ENCODE measurements at places on chromosomes 4 and X.
A peak's percentile ranks its signal among the peaks of the same experiment; 100 is the strongest.

DNA sequence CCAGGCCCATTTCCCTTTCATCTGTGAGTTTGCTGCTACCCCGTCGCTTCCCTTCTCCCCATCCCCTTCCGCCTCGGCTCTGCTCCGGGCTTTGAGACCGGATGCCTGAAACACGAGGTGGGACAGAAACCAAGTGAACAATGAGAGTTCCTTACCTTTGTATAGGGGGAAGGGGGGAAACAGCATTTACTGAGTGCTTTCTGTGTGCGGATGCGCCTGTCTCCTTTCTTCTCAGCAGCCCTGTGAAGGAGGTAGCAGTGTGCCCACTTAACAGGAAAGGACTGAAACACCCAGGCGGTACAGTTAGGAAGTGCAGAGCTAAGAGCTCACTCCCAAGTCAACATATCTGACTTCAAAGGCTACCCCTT is 43.2 kb upstream of the TMSB15B start:
- no peak for DNase-seq

GRCh38 chr4:161815841-161816240 is 348.0 kb downstream of the FSTL5 start:
- no peak for DNase-seq

- DNase-seq: peak; percentile 1
Observed at GRCh38 chrX:14697451-14697850, 168.1 kb downstream of the GLRA2 start.

GRCh38 chr4:17120761-17121160 is 222.3 kb upstream of the LDB2 start:
- DNase-seq: no peak

GRCh38 chrX:39144323-39144722 is 343.1 kb downstream of the MID1IP1 start:
- no peak for DNase-seq

- DNase-seq: no peak
Observed at GRCh38 chr4:16197876-16198665, 28.2 kb downstream of the TAPT1 start.

DNA sequence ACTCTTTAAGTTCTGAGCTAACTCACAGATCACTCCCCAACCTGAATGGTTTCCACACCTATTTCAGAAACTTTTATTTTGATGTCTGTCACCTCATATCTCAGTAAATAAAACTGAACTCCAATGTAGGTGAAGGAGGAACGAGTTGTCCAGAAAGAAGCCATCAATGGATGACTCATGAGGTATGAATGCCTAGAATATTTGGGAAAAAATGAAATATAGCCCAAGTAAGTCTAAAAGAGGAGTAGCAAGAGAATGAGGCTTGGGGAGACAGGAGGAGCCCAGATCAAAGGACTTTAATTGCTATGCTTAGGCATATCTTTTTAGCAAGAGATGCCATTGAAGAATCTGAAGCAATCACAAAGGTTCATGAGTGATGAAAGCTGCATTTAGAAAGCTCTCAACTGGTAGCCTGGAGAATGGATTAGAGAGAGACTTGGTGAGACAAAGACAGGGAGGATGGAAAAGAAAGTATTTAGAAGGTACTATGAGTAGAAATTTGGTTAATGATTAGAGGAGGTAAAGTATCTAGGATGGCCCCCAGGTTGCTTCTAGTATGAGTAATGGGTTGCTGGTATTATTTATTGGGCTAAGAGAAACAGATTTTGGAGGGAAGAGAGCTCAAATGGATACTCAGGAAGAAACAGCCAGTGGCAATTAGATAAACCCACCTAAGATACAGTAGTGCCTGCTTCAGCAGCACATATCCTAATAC is 39.4 kb downstream of the NOCT start:
- no peak for DNase-seq

DNA sequence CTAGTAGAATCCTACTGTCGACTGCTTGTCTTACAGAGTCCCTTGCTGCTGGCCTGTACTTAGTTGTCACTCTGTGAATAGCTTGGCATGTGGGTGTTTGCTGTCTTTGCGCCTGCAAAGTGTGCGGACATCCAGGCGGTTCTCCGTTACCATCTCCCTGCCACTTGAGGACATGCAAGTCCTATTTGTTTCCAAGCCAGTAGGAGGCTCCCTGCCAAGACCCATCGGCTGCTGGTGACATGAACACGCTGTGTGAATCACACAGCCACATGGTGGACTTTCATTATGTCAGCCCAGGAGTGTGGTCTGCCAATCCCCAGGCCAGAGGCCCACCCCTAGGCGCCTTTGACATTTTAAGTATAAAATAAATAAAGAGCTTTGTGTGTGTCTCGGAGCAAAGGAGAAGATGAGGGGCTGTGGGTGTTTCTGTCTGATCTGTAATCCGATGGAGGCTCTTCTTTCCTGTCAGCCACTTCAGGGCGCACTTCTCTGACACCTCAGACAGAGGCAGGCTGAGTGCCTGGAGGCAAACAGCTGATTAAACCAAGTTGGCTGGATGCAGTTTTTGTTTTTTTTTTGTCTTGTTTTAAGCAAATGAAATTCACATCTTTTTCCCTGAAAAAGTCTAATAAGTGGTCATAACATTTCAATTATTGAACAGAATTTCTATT is 51.5 kb downstream of the ALPK1 start:
- DNase-seq: no peak

DNA sequence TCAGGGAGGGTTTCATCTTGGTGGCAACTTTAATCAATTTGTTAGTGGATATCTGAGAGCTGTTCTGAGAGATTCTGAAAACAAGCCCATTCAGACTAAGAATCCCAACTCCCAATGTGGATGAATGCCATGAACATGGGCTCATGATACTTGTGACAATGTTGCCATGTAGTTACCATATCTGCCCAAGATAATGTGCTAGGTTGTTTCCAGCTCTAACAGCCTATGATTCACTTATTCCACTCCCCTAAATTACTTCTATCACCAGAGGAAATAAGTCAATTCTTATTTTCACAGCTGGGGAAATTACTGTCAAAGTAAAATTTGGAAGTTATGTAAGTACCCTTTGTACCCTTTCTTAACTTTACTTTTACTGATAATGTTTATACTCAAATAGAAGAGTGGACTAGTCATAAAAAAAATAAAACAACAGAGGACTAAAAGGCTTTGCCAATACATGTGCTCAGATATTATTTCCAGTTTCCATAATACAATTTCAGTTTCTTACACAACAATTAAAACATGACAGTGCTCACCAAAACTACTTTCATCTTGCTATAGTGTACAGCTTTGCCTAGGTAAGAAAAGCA is 1101.7 kb upstream of the INTU start:
- DNase-seq: no peak

DNA sequence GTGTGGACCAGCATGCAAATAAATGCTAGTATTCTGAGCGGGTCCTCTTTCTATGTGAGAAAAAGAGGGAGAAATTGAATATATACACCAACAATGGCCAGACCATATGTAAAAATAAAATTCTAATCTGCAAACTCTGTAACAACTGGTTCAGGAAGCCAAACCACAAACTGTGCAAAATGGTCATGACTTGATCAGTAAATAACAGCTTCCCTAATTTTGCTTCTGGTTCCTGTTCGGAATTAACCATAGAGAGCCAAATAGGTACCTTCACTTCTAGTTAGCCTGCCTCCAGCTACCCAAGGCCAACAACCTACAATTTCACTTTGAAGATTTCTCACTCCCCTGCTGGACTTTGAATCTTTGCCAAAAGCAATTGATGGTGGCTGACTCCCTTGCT is 1313.2 kb downstream of the ADGRL3 start:
- no peak for DNase-seq

DNA sequence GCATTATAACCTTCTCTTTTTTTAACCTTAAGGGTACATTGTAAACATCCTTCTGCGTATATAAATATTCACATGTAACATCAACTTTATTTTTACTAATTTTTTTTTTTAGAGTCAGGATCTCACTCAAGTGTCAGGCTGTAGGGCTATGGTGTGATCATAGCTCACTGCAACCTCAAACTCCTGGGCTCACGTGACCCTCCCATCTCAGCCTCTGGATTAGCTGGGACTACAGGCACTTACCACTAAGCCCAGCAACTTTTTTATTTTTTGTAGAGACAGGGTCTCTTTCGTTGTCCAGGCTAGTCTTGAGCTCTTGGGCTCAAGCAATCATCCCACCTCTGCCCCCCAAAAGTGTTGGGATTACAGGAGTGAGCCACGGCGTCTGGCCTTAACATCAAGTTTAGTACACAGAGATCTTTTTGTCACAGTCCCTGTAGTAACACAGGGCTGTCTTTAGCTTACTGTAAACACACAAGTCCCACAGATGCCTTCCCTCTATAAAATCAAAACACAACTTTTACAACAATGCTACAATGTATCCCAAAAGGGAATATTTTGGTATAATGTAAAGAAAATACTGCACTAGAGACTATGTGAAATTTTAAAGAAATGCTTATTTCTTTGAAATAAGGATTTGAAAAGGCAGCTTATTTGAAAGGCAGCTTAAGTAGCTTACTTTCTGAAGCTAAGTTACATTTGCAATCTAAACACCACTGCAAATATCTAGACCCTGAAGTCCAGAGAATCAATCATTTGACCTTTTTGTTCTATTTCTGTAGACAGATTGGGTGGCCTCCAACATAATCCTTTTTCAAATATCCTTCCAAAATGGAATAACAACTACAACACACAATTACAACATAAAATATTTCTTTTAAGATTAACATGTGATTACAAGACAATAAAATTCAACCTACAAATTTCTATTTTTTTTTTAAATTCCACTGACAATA is 116.0 kb downstream of the APBB2 start:
- no peak for DNase-seq

GRCh38 chrX:128816919-128817318 is 706.4 kb downstream of the SMARCA1 start:
- no peak for DNase-seq

GRCh38 chr4:98659106-98659592 is 738 bp upstream of the TSPAN5 start:
- no peak for DNase-seq

GRCh38 chrX:74535086-74535407 is 79.4 kb downstream of the RLIM start:
- no peak for DNase-seq

- DNase-seq: no peak
Observed at GRCh38 chrX:13565511-13565910, 3.9 kb upstream of the EGFL6 start.

- DNase-seq: no peak
Observed at GRCh38 chrX:11050013-11050412, 61.1 kb upstream of the HCCS start.

GRCh38 chrX:68584221-68584620 is 63.2 kb upstream of the STARD8 start:
- no peak for DNase-seq

- no peak for DNase-seq
Observed at GRCh38 chrX:145821291-145821897, 3.8 kb downstream of the SLITRK2 start.

- no peak for DNase-seq
Observed at GRCh38 chr4:169818063-169818679, 60.4 kb upstream of the HPF1 start.

GRCh38 chrX:91435395-91435794 is 756 bp downstream of the PABPC5 start:
- DNase-seq: no peak

DNA sequence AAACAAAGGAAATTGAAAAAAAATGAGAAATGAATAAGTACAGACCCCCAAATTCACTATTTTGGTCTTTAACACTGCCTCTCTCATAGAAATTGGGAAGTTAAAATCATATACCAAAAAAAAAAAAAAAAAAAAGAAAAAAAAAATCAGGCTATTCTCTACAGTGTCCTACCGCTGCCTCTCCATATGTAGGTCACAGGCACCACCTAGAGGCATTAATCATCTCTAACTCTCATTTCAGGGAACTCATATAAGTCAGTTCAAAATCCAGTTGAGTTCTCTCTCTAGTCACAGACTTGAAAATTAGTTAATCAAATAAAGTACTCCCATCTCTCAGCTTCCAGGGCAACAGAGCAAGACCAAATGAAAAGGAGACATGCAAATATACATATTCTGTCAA is 47.9 kb downstream of the COX18 start:
- DNase-seq: no peak

DNA sequence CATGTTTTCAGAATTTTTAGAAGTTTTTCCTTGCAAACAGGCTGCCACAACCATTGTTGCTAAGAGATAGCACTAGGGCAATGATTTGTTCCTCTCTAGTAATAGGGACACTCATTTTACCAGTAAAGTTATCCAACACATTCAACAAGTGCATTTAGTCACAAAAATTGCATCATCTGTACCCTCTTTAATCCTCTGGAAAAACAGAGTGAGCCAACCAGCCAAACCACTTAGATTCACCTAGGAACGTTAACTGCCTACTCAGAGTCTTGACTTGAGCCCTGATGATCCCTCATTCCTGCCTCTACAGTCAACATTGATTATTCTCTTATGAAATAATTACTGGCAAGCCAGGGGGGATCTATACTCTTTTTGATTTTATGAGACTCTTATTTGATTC is 17.0 kb upstream of the ADGRA3 start:
- DNase-seq: no peak

- DNase-seq: peak; percentile 50
Observed at GRCh38 chr4:36651253-36651652, 369.8 kb downstream of the DTHD1 start.

GRCh38 chr4:39146211-39146610 is 36.1 kb upstream of the WDR19 start:
- no peak for DNase-seq

DNA sequence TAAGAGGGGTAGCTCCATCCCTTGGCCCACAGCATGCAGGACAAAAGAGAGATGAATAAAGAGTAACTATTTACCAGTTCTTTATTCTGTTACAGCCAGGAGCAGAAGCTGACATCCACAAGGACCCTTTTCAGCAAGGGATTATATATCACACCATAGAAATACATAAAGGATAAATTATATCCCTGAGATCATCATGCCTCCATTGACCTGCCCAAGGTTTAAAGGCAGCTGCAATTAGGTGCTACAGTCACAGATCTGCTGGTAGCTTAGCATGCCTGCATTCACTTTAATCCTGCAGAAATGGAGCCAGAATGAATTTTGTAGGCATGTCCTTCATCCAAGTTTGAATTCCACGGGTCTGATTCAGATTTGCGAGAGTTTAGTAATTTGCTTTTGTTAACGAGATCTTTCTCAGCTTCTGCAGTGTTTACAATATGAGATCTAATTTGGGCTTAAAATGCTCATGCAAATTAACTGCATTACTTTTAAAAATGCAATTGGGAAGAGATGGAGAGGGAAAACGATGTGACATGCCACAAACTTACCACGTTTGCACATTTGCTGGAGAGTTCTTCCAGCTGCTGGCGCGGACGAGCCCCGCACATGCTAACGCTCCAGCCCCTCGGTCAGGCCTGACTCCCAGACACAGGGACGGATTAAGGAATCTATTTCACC is 327.0 kb upstream of the NOCT start:
- no peak for DNase-seq

- DNase-seq: no peak
Observed at GRCh38 chrX:101977106-101977505, 45.3 kb upstream of the ZMAT1 start.

DNA sequence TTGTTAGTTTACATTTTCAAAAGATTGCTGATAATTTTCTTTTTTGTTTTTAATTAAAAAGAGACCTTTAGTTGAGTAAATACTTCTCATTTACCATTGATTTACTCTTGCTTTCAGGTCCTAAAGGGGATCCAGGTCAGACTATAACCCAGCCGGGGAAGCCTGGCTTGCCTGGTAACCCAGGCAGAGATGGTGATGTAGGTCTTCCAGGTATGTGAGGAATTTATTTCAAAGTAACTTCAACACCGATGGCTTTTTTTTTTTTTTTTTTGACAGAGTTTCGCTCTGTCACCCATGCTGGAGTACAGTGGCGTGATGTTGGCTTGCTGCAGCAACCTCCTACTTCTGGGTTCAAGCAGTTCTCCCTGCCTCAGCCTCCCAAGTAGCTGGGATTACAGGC is 135.1 kb downstream of the IRS4 start:
- DNase-seq: no peak

GRCh38 chrX:15761564-15762191 is 23.6 kb downstream of the CA5B start:
- DNase-seq: peak; percentile 48
